ENCODE measurements at places on chromosomes 2 and 18.

DNA sequence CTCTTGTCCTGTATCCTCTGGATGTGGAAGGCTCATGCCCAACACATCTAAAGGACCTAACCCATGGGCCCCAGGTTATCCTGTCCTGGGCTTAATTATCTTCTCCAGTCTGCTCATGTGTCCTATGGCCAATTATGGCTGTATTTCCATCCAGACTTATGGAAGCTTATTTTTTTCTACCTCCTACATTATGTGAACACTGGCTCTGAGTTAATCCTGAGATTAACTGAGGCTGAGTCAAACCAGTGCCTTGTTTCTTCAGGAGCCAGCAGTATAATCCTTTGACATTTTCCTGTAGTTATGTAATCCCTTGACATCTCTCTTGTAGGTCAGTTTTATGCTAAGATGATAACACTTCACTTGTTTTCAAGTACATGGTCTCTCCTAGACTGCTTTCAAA is 213.6 kb downstream of the PMAIP1 start:
- DNase-seq, result no peak

DNA sequence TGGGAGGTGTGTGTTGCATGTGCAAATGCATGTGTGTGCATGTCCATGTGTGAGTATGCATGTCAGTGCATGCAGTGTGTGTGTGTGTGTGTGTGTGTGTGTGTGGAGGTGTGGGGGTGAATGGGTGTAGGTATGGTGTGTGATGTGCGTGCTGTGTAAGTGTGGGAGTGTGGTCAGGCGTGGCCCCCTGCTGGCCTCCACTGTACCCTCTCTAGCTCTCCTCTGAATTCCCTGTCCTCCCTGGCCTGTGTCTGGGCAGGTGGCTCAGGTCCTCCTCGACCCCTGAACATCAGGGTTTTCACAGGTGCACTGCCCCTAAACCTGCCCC is 230.2 kb downstream of the CELF4 start:
- DNase-seq, result no peak

- peak; percentile 35 for DNase-seq
Observed at GRCh38 chr2:88874063-88874657, 182.7 kb downstream of the RPIA start.

- no peak for DNase-seq
Observed at GRCh38 chr2:134029418-134029817, 224.5 kb upstream of the MGAT5 start.

- DNase-seq, result no peak
Observed at GRCh38 chr2:227513113-227513512, 41.2 kb downstream of the AGFG1 start.

DNA sequence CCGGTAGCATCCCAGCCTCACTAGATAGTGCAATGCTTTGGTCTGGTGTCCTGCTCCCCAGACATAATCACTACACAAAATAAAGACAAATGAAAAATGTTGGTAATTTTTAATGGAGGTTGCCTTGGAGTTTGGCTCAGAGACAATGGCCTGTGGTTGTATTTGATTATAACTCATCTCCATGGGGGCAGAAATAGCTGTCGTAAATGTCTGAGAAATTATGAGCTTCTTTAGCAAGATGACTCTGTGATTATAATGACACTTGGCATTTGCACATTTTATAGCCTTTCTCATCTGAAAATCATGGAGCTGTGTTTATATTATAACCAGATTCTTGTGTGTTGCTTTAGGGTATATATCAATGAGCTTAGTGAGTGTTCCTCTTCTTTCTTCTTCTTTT is 1779.7 kb upstream of the CELF4 start:
- no peak for DNase-seq

GRCh38 chr2:101241158-101241557 is 11.5 kb upstream of the CNOT11 start:
- DNase-seq, result no peak
